ENCODE measurements at places on chromosomes 3 and 15.

GRCh38 chr3:184229394-184230080 is at the start of gene VWA5B2:
Gene VWA5B2, plus strand, starts transcription at chr3:184229585. Its CDS starts 944 bp downstream, at chr3:184230529.
- peak; percentile 90 for DNase-seq

DNA sequence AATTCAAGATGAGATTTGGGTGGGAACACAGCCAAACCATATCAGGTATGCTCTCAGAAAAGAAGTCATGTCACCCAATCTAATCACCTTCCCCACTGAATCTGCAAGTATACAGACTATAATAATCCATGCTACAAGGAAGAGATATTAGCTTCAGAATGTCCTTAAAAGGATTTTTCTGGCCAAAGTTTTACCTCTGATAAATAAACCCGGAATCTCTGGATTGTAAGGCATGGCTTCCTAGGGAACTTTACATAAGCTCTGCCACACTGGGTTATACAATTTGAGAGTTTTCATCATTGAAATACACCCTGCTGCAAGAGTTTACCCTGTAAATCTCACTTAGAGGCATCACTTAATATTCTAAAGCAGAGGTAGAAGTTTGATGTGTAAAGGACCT is 330.5 kb upstream of the KCNMB2 start:
- no peak for DNase-seq

DNA sequence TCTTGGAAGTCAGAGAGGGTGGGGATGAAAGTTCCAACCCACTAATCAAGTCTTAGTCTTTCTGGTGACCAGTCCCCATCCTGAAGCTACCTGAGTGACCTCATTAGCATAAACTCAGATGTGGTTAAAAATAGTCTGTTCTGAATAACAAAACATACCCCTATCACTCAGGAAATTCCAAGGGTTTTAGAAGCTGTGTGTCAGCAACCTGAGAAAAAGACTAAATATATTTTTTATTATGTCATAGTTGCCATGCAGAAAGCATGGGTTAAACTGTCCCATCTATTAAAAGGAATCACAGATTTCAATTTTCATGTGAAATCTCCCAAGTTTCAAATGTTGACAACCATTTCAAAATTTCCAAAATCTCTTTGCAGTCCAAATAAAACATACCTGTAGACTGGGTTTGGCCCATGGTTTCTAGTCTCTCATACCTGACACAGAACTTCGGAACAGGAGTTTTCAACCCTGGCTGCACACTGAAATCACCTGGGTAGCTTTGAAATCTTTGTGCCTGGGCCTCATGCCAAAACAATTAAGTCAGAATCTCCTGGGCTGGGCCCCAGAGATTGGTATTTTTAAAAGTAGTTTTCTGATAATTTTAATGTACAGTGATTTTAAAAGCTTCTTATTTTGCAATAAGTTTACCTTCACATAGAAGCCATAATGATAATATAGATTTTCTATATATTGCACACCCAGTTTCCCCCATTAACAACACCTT is 476.3 kb downstream of the RBMS3 start:
- DNase-seq, result no peak

DNA sequence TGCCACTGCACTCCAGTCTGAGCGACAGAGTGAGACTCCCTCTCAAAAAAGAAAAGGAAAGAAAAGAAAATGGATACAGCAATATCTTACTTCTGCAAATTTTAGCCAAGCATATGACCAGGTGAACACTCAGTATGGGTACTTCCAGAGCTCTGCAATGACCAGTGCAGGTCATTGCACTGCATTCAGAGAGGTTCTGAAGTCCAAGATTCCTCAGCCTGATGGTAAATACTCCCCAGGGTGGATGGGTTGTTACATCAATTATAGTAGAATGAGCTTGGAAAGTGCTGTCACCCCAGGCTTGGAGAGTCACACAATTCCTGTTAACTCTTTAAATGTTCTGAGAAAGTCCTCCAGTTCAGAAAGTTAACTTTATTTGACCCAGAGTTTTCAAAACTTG is 103.7 kb downstream of the RPLP1 start:
- no peak for DNase-seq

DNA sequence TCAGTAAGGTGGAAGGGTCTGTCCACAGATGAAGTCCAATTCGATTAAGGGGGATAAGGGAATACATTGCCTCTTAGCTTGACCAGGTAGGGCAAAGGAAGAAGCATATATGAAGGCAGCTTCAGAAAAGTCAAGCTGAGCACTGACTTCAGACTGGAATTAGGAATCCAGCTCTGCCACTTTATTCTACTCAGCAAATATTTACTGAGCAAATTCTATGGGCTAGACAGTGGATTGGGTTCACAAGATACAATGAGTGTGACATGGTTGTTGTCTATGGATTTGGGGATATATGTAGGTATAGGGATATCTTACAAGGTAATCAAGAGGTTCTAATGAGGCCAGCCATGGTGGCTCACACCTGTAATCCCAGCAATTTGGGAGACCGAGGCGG is 526 bp downstream of the ADIPOQ start:
- no peak for DNase-seq

DNA sequence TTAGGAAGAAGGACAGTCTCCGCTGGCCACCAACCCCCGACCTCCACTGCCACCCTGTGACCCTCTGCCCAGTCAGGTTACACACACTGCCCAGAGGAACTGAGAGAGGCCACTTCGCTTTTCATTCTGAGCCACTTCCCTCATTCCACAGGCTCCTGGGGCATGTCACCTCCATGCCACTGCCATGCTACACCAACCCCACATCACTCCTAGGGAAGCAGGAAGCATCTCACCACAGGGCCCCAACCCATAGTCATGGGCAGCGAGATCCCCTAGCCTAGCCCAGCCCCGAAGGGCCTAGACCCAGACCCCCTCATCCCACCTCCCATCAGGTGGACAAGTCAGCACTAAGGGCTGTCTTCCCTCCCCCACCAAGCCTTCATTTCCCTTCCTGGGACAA is 1.4 kb downstream of the PLCB2 start:
- no peak for DNase-seq

DNA sequence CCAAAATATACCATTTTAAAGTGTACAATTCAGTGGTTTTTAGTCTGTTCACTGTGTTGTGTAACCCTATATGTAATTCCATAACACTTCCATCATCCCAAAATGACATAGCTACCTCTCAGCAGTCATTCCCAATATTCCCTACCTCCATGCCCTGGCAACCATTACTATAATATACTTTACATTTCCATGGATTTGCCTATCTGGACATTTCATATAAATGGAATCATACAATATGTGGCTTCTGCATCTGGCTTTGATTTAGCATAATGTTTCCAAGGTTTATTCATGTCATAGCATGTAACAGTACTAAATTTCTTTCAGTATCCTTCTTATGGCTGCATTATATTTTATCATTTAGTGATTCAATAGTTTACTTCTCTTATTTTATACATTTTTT is 25.3 kb downstream of the FAM98B start:
- no peak for DNase-seq

DNA sequence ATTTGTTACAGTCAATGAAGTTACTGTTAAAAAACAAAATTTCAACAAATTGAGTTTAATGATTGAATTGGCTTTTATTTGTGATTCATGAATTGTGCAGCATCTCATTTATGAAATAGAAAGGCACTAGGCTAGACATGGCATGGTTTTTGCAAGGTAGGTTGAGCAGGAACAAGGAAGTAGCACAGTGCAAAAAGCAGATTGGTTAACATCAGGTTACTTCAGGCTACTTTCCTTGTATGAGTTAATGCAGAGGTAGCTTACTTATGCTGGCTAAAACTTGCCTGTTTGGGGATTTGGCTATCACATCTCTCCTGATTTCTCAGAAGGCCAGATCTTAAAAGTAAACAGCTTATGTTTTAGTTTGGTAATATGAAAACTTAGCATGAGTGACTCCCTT is 23.0 kb upstream of the SV2B start:
- no peak for DNase-seq

DNA sequence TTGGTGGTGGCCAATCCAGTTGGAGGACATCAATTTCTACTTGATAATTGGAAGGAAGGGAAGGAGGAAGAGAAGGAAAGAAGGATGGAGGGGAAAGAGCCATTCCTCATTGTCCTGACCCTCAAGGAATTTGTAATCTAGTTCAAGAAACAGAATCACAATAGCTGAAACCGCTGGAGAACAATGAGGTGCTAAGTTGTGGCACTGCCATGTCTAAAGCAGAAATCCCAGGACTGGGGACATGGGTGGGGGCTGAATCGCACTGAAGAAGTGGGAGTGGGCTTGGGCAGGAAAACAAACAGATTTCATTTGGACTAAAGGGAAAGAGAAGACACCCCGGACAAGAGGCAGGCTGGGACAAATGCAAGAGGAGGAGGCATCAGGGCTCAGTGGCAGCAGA is 183.6 kb downstream of the UACA start:
- DNase-seq, result no peak

- no peak for DNase-seq
Measured at GRCh38 chr3:124296406-124296805, 304.5 kb upstream of the ROPN1 start.

DNA sequence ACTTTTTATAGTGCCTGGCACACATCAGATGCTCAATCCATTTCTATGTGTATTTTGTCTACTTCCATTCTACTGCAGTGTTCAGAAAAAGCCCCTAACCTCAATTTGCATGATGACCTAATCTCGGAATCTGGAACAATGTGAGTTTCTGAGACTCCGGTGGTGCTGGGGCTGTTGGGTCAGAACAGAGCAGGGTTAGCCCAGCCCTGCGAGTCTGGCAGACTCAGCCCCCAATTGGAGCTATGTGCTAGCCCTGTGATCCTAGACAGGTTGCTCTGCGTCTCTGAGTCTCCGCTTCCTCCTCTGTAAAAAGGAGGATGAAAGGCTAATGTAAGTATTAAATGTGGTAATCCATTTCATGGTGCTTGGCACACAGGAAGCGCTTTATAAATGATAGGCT is 95.0 kb upstream of the ICE2 start:
- DNase-seq, result no peak

- DNase-seq, result no peak
Measured at GRCh38 chr3:150286390-150287147, 121.5 kb upstream of the TSC22D2 start.

DNA sequence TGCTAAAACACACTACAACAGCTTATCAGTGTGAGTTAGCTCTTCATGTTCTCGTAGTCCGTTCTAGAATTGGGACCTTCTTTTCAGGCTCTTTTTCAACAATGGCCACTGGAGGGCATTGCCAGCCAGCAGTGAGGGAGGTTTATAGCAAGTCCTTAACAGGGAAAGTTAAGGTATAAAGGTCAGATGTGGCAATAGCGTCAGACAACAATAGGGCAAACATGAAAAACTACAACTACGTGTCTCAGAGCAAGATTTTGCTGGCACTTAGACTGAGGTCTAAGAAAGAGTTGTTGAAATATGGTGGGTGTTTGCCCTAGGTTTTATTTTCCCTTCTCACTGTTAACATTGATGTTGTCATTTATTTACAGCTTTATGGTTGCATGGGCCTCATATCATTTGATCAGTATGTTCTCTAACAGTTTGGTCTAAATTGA is 161.4 kb downstream of the GMNC start:
- DNase-seq, result peak; percentile 15

DNA sequence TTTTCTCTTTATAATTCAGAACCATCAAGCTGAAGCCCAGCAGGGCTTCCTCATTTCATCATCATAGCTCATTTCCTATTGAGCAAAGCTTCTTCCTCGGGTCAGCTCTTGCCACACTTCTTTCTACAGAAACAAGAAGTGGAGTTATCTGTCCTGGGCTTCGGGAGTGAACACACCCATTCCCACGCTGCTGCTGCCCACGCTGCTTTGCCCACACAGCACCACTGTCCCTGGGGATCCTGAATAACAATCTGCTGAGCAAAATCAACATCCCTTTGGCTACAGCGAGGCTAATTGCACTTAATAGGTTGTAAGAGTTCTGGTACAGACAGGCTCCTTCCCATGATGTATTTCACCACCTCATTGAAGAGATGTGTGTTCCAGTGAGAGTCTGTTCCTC is 23.7 kb downstream of the CEP19 start:
- peak; percentile 51 for DNase-seq

GRCh38 chr15:76168237-76168984 is 108.6 kb downstream of the TMEM266 start:
- DNase-seq, result no peak

GRCh38 chr3:7393944-7394605 is 533.2 kb downstream of the GRM7 start:
- DNase-seq, result no peak

GRCh38 chr3:99637368-99638111 is 854 bp upstream of the COL8A1 start:
- peak; percentile 33 for DNase-seq

GRCh38 chr3:120688121-120688520 is 6.1 kb upstream of the HGD start:
- DNase-seq, result peak; percentile 43

DNA sequence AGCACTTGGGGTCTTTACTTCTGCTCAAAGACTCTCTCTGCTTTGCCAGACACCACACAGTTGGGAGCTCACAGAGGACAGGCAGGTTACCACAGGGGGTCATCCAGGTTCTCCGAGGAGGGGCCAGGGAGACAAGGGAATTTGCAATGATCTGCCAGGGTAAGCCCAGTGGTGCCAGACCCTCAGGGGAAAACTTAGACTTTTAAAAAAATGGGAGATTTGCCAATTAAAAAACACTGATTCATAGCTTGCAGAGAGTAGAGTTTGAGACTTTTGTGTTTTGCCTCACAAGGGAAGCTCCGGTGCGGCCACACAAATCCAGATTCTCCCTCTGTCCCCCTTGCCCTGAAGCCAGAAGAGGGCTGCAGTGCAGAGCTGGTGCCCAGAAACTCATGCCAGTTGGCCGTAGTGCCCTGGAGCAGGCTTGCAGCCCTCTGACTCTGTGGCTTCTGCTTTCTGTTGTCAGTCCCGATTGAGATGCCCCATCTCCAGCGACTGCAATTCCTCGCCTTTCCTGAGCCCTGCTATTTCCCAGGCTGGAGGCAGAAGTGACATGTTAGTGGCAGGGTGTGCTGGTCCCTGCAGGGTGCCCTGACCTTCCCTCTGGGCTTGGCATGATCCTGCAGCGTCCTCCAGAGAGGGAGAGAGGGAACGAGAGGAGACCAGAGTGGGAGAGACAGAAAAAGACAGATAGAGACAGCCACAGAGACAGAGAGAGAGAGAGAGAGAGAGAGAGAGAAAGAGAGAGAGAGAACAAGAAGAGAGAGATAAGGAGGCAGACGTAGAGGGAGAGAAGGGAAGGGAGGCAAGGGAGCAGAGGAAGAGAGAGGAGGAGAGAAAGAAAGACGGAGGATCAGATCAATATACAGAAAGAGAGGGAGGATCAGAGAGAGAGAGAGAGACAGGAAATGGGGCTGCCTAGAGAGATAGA is 46.0 kb downstream of the RHCG start:
- no peak for DNase-seq

DNA sequence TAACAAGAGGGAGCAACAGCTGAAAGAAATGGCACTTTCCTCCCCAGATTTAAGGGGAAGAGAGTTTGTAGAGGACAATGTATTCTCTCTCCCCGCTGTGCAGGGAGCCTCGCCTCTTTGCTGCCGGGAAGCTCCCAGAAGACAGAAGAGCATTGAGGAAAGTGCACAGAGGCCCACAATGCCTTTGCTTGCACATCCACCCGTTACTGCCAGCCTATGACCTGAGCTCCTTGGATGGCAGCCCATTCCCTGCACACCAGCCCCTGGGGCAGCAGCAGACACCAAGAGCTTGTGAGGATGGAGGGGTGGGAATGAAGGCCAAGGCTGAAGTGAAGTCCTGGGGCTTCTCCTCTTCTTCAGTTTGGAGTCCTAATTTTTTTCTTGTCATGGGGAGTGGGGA is 67.0 kb downstream of the CLDN11 start:
- no peak for DNase-seq

GRCh38 chr3:98259707-98260106 is 4.3 kb upstream of the OR5H6 start:
- DNase-seq, result no peak

- DNase-seq, result no peak
Measured at GRCh38 chr15:64742385-64742784, 33.0 kb downstream of the RBPMS2 start.
